ENCODE measurements at places on chromosomes 13 and 19.
A peak's percentile ranks its signal among the peaks of the same experiment; 100 is the strongest.

- DNase-seq = no peak
Observed at GRCh38 chr13:89862691-89863036, 1484.8 kb upstream of the MIR17HG start.

DNA sequence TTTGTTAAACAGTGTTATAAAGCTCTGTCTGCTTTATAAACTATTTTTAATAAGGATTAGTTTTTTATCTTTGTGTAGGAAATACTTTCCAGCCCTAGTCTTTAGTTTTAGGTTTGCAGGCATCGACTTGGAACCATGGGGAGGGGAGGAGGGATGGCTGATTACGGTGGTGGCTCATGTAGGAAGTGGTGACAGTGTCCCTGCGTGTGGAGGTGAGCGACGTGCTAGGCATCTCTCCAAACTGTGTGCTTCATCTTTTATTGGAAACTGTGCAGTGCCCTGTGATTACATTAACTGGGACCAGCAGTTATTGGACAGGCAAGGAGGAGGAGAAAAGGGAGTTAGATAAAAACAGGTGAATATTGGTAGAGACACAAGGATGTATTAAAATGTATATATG lies 203.8 kb downstream of the ATP8A2 start:
- no peak for DNase-seq

- no peak for DNase-seq
Observed at GRCh38 chr19:46958532-46958931, 61.1 kb upstream of the NPAS1 start.

- DNase-seq = no peak
Observed at GRCh38 chr19:47152632-47153031, 22.0 kb downstream of the SAE1 start.

GRCh38 chr19:47019431-47020041 lies at the start of gene NPAS1:
TSS of gene NPAS1 (plus strand) at chr19:47019837. CDS start at chr19:47021048, 1,211 bp downstream.
- DNase-seq = peak; percentile 25

GRCh38 chr13:93727211-93728141 lies 500.9 kb downstream of the GPC6 start:
- no peak for DNase-seq

GRCh38 chr13:113029487-113030258 lies 60.7 kb downstream of the MCF2L start:
- DNase-seq = peak; percentile 49

- DNase-seq = no peak
Observed at GRCh38 chr13:104477261-104477660, 1411.0 kb upstream of the SLC10A2 start.

- DNase-seq = no peak
Observed at GRCh38 chr19:49971991-49972411, 11.0 kb upstream of the SIGLEC11 start.

DNA sequence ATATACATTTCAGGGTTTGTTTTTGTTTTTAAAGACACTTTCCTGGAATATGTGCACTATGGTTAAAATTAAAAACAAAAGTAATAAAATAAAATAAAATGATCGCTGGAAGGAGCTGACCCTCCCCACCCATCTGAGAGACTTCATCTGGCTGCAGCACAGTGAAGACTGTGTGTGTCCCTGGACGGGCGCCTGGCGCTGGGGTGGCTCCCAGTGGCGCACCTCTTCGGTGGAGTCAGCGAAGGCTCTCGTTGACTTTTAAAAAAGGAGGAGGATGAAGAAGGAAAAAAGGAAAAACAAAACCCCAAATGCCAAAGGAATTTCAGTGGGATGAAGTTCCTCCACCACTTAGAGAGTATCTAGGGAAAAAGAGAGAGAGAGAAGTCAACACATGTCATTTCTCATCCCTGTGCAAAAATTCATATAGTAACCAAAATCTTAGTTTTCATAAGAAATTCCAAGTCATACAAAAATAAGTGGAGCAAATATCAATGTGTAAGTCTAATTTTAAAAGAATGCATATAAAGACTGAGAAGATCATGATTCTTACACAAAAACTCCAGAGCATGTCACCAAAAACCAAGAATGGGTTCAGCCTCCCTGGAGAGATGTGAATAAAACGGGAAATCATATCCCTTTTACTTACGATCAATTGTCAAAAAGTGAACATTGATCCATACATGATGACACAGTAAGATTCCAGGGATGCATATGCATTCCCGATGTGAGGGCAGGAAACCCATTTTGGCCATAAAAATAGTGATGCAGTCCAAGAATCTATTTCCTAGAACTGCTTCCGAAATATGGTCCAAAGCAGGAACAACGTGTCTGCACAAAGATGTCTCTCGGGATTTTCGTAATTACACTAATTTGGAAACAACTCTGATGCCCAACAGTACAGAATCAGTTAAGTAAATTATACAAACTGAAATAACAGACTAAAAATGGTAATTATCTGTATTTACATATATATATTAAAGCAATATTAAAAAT lies 123.8 kb downstream of the STK24 start:
- DNase-seq = no peak

DNA sequence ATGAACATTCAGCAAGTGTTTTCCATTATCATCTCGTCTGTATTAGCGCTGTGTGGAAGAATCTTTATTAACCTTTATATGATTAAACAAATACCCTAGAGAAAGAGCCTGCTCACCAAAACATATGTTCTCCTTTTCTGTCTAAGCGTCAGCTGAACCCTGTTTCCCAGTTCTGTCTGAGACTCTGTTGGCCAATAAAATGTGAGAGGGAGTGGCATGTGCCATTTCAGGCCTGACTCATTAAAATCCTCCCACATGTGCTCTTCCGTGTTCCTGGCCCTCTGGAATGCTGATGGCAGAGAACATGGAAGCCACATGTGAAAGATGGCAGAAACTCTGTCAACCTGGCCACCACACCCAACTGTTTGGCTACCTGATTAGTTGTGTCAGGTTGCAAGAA lies 181.9 kb upstream of the EDNRB start:
- DNase-seq = no peak

- DNase-seq = no peak
Observed at GRCh38 chr19:51161266-51161665, 19.2 kb downstream of the SIGLEC7 start.

- DNase-seq = no peak
Observed at GRCh38 chr13:79525064-79525857, 44.3 kb downstream of the NDFIP2 start.

DNA sequence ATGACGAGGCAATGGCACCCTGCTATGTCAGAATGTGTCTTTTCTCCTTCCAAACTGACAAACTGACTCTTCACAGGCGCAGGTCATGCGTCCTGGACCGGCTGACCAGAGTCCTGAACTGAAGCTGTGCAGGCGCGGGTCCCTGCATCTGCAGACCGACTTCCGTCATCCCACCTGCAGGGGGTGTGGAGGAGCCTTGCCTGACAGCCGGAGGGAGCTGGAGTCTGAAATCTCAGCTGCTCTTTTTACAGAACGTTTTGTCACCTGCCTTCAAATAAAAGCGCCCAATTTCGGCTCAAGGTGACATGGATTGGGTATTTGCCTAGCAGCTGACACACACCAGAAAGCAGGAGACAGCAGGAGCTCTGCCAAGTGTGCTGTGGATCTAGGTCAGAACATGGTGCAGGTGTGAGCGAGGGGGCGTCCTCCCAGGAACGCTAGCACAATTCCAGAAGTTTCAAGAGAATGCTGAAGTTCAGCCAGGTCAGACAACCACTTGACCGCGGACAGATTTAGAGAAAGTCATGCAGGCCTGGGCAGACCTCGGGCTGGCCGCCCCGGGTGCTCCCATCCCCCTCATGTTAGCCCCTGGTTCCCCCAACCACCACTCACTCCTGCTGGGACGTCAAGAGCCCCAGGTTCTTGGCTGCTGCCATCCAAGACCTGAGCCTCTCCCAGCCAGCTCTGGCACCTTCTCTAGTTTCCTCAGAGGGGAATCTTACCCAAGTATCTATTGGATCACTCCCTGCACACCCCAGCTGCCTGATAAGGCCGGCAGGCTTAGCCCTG lies 32.8 kb downstream of the ELL start:
- no peak for DNase-seq

- no peak for DNase-seq
Observed at GRCh38 chr13:102255409-102255808, 146.4 kb downstream of the FGF14 start.

DNA sequence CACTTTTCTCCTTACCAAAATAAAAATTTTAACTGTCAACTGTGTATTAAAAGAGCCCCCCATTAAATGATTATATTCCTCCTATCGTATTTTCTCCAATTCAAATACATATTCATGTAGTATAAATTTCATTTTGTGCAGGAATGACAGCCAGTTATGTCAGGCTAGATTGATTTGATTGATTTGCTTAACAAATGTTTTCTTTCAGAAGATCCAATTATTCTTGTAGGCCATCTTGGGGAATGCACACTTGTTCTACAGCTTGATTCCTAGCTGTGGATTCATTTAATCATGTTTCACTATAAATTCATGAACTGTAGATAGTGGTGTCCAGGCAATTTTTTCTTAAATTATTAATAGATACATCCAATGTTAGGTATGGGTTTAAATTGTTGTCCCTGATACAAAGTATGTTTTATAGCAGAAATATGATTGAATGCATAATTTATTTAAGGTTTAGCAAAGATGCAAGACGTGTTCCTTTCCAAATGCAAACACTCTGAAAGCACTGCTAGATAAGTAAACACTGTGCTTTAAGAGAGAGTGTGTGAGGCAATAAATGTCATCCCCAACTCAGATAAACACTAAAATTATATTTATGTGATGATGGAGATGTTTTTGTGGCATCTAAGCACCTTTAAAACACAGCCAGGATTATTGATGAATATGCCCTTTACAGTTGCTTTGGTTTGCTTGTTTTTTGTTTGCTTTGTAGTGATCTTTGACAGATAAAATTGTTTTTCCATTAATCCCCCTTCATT lies 531.1 kb downstream of the DCT start:
- no peak for DNase-seq

DNA sequence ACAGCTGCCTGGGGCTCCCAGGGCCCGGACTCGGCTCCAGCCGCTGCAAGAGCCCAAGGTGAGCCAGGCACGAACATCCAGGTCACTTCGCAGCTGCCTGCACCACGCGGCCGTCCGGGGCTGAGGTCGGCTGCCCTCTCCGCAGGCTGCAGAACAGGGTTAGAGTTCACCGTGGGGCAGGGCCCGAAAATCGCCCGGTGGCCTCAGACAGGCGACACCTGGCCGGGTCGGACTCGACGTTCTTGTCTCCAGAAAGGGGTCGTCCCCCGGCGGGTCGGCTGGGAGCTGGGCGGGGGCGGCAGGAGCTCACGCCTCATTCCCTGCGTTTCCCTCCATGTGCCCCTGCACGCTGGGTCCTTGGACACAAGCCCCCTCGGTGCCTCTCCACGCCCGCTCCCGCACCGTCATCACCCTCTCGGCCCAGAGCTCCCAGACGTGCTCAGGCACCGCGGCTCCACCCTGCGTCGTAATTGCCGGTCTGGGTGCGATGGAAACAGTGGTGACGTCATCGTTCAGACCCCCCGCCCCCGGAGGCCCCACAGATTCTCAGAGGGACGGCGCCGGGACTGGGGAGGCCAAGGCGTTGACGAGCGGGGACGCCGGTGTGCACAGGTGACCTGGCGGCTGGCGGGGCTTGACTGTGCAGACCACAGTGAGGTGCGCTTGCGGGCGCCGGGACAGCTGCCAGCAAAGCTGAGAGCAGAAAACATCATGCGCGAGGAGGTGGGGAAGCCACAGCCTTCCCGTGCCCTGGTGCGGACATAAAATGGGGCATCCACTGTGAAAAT lies 4.0 kb upstream of the GRIN3B start:
- peak; percentile 54 for DNase-seq

- DNase-seq = no peak
Observed at GRCh38 chr19:711254-711653, 2.5 kb downstream of the PALM start.

GRCh38 chr13:74819549-74819948 lies 662.4 kb downstream of the TBC1D4 start:
- no peak for DNase-seq

DNA sequence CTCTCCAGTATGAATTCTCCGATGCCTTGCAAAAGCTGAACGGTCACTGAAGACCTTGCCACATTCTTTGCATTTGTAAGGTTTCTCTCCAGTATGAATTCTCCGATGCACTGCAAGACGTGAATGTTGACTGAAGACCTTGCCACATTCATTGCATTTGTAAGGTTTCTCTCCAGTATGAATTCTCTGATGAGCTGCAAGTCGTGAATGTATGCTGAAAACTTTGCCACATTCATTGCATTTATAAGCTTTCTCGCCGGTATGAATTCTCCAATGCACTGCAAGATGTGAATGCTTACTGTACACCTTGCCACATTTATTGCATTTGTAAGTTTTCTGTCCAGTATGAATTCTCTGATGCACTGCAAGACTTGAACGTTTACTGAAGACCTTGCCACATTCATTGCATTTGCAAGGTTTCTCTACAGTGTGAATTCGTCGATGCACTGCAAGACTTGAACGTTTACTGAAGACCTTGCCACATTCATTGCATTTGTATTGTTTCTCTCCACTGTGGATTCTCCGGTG lies 20.0 kb upstream of the ZNF841 start:
- no peak for DNase-seq

DNA sequence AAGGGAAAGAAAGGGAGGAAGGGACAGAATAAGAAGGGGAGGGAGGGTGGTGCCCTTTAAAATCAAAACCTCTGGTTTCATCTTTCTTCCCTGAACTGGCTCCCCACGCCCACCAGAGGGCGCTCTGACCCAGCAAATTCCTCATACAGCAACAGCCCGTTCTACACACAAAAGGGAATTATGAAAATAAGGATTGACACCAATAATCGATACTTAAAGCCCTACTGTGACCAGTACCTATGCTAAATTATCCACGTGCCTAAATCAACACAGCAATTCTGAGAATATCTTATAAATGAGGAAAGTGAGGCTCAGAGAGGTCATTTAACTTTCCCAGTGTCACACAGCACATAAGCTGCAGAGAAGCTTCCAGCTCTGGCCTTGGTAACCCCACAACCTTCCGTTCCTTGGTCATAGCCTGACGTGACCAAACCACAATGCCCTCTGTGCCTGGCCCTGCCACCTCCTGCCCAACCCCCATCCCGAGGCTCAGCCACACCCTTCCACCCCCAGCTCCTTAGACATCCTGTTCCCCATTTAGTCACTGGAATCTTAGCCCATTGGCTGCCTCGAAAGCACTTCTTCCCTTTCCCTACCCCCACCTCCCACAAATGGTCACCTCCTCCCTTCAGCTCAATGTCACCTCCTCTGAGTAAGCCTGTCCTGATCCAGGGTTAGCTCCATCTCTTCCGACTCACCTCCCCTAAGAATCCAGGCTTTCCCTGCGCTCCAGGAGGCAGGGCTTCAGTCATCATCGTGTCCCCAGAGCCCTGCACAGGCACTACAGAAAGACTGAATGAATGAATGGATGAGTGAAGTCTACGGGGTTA lies 34.2 kb upstream of the PNMA8B start:
- peak; percentile 63 for DNase-seq

GRCh38 chr13:108049211-108049610 lies 166.1 kb downstream of the LIG4 start:
- no peak for DNase-seq

Measured in activated B cell treated with CpG ODN at 0.5 μM for 24 hours (primary cell).